Effector memory CD4-positive, alpha-beta T cell (primary cell): ENCODE measurements at places on chromosomes 16 and 17.

GRCh38 chr17:56913867-56914580, at the start of gene TRIM25:
Gene TRIM25, minus strand, starts transcription at chr17:56914049. Its CDS starts 61 bp downstream, at chr17:56913988.
- H3K4me3 ChIP-seq, result peak within 1 kb of the TSS; percentile 94
- peaks cover 20% of the 10 kb centered on the region for H3K4me1 ChIP-seq
- H3K36me3 ChIP-seq, result no peaks in the 10 kb centered on the region
- peak within 1 kb of the TSS; percentile 76 for H3K27ac ChIP-seq
- no peaks in the 10 kb centered on the region for H3K27me3 ChIP-seq
- DNase-seq, result peak; percentile 85

DNA sequence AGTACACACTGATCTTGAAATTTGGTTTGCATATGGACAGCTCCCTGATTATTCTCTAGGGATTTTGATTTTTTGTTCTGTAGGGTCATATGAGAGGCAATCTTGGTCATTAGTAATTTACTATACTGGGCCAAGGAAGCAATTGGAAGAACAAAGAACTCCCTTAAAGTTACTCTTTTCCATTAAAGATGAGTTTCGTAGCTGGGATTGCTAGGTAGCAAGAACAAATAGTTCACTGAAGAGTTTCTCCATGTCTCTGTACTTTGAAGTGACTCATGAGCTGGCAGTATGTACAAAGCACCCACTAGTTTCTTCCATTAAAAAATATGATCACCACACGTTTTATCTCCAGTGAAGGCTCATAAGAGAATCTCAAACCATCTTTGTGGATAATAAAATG, 6.2 kb upstream of the BCAS3 start:
- H3K27ac ChIP-seq, result no peak overlapping the region
- H3K36me3 ChIP-seq, result no peaks in the 10 kb centered on the region
- H3K4me1 ChIP-seq, result no peaks in the 10 kb centered on the region

DNA sequence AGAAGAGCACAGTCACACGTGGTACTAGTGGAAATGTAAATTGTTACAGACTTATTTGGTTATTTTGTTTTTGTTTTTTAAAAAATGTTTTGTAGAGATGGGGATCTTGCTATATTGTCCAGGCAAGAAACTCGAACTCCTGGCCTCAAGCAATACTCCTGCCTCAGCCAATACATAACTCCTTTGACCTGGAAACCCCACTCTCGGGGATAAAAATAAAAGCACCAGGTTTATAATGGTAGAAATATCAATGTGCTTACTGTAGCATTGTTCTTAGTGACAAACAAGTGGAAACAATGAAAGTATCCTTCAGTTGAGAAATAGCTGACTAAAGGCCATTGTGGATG, 11.7 kb upstream of the ERN2 start:
- H3K4me1 ChIP-seq, result peaks cover 3% of the 10 kb centered on the region
- no peaks in the 10 kb centered on the region for H3K36me3 ChIP-seq
- no peak for DNase-seq
- no peak overlapping the region for H3K4me3 ChIP-seq
- H3K27me3 ChIP-seq, result no peaks in the 10 kb centered on the region

DNA sequence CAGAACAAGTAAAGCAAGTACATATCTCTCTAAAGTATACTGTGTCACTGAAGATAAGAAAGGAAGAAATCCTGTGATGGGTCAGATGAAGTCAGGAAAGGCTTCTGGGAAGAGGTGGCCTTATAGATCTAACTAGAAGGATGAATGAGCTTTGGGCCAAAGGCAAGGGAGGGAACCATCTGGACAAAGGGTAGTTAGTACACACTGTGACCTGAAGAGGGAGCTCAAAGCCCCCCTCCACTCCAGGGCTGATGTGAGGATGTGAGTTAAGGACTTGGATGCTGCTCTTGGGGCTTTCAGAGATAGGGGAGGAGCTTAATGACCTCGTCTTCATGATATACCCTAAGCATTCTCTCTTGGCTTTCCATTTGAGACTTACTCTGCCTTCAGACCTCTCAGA, 185.3 kb upstream of the CACNG3 start:
- no peaks in the 10 kb centered on the region for H3K36me3 ChIP-seq
- H3K4me1 ChIP-seq, result no peaks in the 10 kb centered on the region
- no peaks in the 10 kb centered on the region for H3K27me3 ChIP-seq
- no peak for DNase-seq
- H3K27ac ChIP-seq, result no peak overlapping the region

DNA sequence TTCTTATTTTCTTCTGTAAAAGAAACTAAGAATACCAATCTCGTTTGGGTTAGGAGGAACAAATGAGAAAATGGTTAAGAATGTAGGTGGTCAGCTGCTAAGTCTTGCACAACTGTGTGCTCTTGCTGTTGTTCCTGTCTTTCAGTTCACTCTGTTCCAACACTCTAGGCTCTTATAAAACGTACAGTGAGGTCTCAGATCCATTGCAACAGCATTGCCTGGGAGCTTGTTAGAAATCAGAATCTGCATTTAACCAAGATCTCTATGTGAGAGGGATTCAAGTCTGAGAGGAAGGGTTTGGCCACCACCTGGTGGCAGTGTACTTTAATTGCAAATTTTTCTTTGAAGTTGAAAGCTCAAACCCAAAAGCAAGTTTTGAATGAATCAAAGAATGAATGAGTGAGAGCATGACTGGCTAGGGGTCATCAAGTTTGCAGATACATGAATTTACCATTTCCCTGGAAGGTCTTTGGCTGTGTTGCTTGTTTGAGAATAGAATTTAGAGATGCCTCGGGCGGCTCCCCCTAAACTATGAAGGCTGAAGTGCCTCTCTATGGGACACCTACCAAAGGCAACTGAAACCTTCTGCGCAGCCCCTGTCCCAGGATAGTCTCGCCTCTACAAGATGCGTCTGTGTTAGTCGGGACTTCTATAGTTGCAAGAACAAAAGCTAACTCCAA, 2.5 kb downstream of the ALOX15B start:
- no peak for DNase-seq
- no peak overlapping the region for H3K4me3 ChIP-seq
- H3K27me3 ChIP-seq, result peaks cover 14% of the 10 kb centered on the region
- H3K4me1 ChIP-seq, result no peaks in the 10 kb centered on the region
- H3K27ac ChIP-seq, result no peak overlapping the region

DNA sequence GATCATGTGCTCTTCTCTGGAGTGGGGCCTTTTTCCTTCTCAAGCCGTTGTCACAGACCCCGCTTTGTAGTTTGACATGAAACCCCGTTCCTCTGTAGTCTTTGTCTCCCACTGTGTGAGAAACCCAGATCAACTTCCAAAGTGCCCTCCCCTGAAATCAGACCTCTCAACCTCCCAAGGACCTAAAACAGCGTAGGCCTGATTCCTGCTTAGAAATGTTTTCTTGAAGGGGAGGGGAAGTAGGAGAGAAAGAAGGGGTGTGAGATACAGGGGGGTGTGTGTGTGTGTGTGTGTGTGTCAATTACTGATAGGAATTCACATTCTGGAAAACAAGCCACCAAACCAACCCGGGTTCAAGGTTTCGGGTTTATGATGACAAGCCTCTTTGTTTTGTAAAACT, 1.4 kb downstream of the UBE2O start:
- H3K36me3 ChIP-seq, result no peaks in the 10 kb centered on the region
- no peak overlapping the region for H3K4me3 ChIP-seq
- no peak overlapping the region for H3K27ac ChIP-seq
- DNase-seq, result no peak
- peaks cover 19% of the 10 kb centered on the region for H3K4me1 ChIP-seq

DNA sequence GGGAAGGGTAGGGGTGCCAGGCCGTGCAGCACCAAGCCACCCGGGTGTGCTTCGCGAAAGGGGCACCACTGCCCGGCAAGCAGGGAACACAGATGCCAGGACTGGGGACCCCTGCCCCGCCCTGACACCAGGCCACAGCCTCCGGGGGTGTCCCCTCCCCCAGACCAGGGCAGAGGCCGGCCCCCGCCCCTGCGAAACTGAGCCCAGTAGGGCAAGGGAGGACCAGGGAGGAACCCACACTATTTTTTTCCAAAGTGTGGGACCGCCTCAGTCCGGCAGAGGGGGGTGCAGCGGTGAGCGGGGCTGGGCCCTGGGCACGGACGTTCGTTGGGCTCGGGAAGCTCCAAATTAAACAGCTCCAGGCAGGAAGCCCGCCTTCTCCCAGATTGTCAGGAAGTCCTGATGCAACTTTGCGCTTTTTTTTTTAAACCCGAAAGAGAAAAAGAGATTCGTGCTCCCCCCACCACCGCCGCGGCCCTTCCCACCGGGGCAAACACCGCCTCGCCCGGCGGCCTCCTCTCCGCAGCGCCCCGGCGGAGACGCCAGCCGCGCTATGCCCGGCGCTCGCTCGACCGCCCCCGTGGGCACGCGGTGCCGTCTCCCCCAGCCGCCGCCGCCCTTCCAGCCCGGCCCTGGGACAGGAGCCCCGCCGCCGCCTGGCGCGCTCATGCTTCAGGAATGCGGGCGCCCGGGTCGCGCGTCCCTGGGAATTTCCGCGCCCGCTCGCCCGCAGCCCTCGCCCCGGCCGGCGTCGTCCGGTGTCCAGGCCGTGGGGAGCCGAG, 755 bp downstream of the PIEZO1 start:
- no peaks in the 10 kb centered on the region for H3K36me3 ChIP-seq
- H3K27me3 ChIP-seq, result no peaks in the 10 kb centered on the region
- H3K27ac ChIP-seq, result peak overlapping the region; percentile 84

GRCh38 chr16:30740364-30741251, 7.6 kb upstream of the PHKG2 start:
- peak overlapping the region; percentile 22 for H3K27ac ChIP-seq
- no peaks in the 10 kb centered on the region for H3K4me1 ChIP-seq
- H3K4me3 ChIP-seq, result no peak overlapping the region
- H3K36me3 ChIP-seq, result peaks cover 56% of the 10 kb centered on the region
- DNase-seq, result no peak
